Cortex of kidney (tissue), 1 donor: ENCODE measurements at places on chromosomes 16 and 17.

DNA sequence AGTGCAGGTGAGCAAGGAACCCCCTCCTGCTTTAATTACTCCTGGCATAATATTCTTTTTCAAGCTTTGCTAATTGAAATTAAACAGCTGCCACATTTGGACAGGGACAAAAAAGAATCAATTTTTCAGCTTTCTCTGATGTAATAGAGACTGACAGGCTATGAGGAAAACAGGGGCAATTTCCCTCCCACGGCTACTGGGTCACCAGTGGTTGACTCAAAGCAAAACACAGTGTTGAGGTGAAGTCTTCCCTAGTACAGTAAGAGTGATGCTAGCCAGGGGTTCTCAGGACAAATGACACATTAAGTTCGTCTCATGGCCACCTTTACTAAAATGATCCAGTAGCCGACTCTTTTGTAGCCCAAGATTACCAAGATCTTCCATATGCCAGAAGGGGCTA is 38.6 kb upstream of the PMFBP1 start:
- no peak for DNase-seq

DNA sequence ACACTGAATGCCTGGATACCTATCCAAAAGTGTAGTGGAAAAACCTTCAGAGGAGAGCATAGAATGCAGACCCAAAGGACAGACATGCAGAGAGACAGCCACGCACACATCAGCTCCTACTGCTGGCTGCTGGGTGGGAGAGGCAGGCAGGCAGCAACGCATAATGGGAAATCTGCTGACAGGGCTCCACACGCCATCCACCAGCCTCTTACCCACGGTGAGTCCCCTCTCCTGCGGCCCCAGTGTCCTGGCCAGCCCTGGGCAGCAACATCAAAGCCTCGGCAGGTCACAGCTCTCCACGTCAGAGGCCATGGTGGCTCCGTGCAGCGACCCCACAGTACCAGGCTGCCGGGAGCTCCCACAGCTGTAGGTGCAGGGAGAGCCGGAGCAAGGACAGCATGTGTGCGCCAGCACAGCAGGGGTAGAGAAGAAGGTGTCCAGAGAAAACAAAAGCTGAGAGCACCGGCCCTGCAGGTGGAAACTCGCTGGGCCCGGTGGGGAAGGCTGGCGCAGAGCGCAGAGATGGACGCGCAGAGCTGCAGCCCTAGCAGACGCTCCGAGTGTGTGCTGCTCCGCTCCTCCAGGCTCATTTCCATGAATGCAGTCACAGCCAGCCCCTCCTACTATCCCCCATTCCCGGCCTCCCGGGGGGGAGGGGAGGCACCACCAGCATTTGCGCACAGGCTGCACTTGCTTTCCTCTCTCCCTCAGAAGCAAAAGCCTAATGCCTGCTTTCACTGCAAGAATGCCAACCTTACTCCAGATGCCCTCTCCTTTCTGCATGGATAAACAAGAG is 58.9 kb downstream of the CYTH1 start:
- DNase-seq = no peak

DNA sequence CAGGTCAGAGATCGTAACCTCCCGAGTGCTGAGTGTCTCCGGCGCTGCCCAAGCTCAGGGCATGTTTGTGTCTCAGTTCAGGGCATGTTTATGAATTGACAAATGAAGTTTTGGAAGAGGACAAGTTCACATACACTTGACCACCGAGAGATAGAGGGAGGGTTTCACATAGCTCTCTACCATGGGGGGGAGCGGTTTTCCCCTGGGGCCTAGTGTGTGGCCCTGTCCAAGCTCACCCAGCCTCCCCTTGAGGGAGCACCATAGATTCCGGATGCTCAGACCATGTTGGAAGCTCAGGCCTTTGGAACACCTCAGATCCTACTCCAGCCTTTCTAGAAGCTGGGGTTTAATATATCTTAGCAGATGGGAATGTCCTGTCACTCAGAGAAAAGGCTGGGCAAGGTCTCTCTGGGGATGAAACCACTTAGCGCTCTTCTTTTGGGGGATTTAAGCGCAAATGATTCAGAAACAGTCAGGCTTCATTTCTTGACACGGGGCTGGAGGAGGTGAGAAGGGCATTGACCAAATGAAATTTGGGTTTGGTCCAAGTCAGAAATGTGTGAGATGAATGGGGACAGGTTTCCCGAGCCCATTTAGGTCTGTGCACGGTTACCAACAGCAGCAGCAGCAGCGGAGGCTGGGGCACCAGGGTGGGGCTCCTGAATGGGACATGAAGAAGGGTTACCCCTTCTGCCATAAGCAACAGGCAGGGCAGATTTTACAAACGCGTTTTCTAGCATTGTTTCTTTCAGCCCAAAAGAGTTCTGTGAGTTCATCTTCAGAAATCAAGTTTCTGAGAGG is 96.6 kb downstream of the METRNL start:
- DNase-seq = no peak

- no peak for DNase-seq
Observed at GRCh38 chr16:3459401-3460090, 16.1 kb downstream of the NAA60 start.

DNA sequence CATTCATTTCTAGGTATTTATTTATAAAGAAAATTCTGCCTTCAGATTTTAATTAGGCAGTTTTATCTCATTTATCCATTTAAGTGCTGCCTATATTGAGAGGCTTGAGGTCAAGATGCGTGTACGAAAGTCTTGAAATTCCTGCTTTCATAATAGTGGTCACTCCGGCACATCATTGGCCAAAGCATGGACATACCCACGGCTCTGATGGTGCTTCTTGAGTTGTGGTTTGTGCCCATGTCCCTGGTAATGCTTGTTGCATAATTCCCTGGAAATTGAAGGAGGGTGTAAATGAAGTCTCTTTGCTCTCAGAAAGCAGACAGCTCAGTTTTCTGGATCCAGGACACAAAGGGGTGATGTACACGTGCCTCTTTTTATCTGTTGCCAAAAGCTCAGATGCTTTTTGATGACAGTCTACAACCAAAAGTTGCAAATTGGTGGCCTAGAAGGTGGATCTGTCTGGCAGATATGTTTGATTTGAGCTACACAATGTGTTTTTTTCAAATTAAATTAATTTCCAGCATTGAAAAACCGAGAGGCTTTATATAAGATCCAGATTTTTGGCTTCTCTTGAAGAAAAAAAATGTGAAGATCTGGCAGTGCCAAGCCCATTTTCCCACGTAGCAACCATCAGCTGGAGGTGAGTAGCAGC is 94.4 kb downstream of the SHISA9 start:
- DNase-seq = no peak

GRCh38 chr16:14501331-14502255 is 128.5 kb downstream of the PARN start:
- no peak for DNase-seq

DNA sequence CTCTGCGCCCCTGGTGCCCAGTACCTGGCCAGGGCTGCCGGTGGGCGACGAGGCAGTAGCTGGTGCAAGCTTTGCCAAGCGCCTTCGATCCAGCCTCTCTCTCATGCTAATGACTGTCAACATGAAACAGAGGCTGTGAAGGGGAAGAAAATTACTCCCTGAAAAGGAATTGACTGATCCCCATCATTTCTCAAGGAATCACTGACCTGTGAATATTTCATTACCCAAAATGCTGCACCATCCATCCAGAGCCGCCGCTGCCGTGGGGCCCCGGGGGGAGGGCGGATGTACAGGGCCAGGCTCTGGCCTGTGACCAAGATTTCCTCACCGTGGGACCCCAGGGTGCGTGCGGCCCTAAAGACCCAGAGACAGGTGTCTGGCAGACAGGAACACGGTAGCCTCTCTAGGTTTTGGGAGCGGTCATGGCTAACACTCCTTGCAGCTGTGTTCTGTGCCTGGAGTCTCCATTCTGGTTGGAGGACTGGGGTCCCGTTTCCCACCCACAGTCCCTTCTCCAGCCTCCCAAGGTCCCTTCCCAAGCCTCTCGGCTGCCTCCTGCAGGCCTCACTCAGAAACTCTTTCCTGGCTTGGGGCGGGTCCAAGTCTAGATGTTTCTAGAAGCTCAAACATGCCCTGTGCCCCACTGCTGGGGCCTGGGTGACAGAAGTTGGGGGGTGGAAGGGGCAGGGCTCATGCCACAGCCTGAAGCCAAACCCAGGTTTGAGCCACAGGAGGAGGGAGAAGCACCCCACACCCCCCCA is 73.3 kb downstream of the ENGASE start:
- no peak for DNase-seq
